ENCODE measurements at places on chromosomes 11 and 22.

- DNase-seq = peak; percentile 25
Observed at GRCh38 chr11:64809781-64810241, 540 bp downstream of the MEN1 start.

DNA sequence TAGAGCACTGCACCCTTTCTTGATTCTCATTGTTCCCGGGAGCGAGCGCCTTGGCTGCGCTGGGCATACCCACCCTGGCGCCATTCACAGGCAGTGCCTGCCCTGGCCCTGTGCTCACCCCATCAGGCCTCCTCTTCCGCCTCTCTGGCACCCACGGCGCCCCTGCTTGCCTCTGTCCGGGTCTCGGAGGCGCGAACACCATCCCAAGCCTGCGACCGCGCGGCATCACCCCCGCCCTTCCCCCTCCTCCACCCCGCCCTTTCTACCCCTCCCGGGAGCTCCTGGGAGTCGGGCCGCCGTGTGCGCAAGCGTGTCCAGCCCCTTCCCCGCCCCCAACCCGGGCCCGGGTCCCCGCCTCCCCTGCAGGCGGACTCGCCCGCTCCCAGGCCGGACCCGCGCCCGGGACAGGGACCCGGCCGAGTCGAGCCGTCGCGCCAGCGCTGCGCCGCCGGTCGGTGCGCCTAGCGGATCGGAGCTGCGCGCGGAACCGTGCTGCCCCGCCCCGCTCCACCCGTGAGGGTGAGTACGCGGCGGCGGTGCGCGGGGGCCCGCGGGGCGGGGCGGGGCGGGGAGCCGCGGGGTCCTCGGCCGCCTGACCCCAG lies at the start of gene ST3GAL4:
Gene ST3GAL4, plus strand, starts transcription at position 363 of the 602 bp plus-strand sequence. CDS start 50,470 bp downstream, outside the sequence.
- DNase-seq = peak; percentile 88

DNA sequence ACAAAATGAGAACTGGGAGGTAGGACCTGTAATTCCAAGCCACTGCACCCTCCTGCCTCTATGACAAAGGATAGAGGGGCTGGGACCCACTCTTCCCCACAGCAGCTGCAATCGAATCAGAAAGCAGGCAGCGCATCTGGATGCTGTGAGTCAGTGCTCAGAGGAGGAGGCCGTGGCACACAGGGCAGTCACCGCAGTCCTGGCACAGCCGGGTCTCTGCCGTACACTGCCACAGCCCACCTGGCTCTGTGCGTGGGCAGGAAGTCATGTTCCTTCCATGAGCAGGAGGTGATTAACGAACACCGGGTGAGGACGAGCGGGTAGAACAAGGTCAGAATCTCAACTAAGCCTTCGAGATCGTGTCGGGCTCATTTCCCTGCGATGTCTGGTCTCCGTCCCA lies 30.2 kb upstream of the PPFIA1 start:
- DNase-seq = no peak

GRCh38 chr11:117866526-117866925 lies 9.9 kb downstream of the FXYD6 start:
- no peak for DNase-seq

- DNase-seq = no peak
Observed at GRCh38 chr22:29936186-29936585, 53.2 kb downstream of the MTMR3 start.

DNA sequence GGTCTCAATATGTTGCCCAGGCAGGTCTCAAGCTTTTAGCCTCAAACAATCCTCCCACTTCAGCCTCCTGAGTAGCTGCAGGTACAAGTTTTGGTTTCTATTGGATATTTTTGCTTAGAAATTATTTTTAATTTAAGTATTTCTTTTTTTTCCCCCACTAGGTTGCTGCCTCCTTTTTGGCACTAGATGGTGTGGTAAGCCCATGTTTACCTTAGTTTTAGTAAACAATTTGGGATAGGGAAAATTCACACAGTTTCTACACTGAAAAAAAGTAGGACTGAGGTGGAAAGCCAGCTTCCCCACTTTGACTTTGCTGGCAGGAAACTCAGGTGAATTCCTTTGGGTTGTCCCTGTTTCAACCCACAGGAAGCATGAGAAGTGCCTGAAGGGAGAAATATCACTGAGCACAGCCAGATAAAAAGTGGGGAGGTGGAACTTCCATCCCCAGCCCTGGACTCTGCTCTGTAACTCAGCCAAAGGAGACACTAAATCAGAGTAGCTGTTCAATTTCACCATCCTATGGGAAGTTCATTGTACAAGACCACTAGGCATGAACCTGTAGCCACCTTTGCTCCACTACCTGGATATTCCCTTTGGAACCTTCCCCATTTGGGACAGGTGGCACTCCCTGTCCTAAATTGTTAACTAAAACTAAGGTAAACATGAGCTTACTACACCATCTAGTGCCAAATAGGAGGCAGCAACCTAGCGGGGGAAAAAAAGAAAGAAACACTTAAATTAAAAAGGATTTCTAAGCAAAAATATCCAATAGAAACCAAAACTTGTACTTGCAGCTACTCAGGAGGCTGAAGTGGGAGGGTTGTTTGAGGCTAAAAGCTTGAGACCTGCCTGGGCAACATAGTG lies 154.4 kb upstream of the FAT3 start:
- DNase-seq = no peak

GRCh38 chr11:34395916-34396550 lies 38.2 kb upstream of the ABTB2 start:
- DNase-seq = no peak

All from BE2C (cell line).